NCI-H1092 (cell line): ENCODE measurements at places on chromosomes 2 and 18.

- DNase-seq = no peak
Measured at GRCh38 chr2:46313063-46313462, 15.9 kb downstream of the EPAS1 start.

DNA sequence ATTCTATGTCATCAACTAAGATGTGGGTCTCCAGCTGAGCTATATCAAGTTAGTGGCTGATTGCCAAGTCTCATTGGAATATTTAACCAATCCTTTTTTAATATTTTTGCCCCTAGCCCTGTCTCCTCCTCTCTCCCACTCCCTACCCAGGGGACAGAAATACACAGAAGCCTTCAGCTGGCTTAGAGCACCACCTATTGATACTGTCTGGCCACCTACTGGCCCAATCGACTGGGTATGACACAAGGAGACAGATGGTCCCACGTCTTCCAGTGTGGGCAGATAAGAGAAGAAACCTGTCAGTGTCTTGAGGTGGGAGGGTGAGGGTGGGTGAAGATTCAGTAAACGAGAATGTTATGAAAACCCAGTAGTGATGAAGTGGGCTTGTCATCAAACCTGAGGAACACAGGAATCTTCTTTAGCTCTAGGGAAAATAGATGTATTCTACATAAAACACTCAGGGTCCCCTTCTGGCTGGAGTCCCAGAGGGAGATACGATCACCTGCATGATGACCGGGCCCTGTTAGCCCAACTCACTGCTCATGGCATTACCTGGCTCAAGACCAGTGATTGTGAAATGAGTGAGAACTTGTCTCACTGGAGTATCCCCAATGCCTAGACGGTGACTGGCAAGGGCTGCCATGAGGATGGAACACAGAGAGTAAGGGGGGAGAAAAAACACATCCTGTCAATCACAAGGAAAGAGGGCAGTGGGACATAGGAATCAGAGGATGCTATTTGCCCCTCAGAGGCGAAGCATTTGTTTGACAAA, 26.7 kb downstream of the POLR1A start:
- DNase-seq = peak; percentile 19

GRCh38 chr2:109085912-109086742, 42.9 kb upstream of the SH3RF3 start:
- DNase-seq = no peak

GRCh38 chr2:8860239-8860638, 22.8 kb upstream of the KIDINS220 start:
- DNase-seq = no peak

GRCh38 chr2:22907330-22907729, 477.6 kb upstream of the KLHL29 start:
- no peak for DNase-seq

GRCh38 chr2:224847961-224848850, 132.0 kb upstream of the CCDC195 start:
- peak; percentile 21 for DNase-seq

- DNase-seq = no peak
Measured at GRCh38 chr2:25617948-25618646, 55.3 kb downstream of the DTNB start.

GRCh38 chr2:106095478-106096298, 98.4 kb downstream of the UXS1 start:
- DNase-seq = no peak

GRCh38 chr18:13237073-13237472, 18.5 kb downstream of the LDLRAD4 start:
- no peak for DNase-seq

- DNase-seq = peak; percentile 57
Measured at GRCh38 chr18:61893309-61893970, 633 bp upstream of the RNF152 start.

DNA sequence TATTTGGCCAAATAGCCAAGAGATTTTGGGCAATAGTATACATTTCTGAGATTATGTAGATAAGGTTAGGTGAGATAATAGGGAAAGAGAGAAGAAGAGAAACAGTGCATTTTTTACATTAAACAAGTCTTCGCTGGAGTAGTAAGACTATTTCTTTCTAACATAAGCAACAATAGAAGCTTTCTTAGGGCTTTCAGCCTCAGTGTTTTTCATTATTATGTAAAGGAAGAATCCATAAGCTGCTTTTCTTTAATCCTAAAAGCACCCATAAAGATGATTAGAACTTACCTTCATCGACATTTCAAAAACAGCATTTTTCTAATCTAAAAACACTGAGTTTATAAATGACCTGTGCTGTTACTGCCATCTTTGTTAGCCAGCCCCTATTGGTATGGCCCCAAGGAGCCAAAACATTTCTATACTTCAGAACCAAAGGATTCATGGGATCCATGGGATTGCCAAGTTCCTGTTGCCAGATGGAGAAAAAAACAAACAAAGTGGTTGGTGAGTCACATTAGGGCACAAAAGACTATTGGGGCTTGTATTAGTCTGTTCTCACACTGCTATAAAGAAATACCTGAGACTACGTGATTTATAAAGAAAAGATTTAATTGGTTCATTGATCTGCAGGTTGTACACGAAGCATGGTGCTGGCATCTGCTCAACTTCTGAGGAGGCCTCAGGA, 88.2 kb downstream of the SCG2 start:
- no peak for DNase-seq

DNA sequence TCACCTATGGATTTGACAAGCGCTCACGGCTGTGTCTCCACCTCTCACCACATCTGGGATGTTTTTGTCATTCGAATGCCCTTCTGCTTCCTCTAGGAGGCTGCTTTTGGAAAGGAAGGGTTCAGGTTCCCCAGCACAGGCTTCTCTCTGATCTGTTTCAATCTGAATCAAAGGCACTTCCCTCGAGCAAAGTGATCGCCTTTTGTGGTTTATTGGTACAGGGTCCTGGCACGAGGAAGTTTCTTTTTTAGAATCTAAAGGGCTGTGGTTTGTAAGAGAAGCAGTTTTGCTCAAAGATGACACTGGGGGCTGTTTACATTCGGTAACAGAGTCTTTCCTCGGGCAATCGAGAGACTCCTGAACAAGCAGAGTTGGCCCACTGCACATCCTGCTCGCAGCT, 145.0 kb downstream of the DAW1 start:
- DNase-seq = no peak

GRCh38 chr2:120053891-120054290, 41.0 kb downstream of the EPB41L5 start:
- no peak for DNase-seq

DNA sequence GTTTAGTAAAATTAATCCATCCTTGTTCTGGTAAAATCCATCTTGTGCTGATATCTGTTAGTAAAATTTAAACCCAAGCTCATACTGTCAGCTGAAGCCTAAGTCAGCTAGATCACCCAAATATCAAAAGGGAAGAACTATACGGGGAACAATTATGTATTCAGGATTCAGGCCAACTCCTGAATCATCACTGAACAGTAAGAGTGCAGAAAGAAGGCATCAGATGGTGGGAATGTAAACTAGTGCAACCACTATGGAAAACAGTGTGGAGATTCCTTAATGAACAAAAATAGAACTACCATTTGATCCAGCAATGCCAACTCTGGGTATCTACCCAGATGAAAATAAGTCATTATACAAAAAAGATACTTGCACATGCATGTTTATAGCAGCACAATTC, 81.8 kb downstream of the RAPGEF4 start:
- DNase-seq = no peak

DNA sequence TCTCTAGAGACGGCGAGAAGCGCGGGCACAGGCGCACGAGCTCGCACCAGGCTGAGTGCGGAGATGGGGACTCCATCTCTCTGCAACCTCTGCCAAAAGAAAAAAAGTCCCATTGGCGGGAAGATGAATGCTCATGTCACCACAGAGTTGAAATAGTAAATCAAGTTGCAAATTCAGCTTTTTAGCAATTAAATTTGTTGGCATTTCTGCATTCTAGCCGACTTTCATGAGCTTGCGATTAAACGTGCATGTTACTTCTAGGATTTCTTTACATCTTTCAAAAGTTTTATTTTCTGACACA, 588 bp downstream of the CHAC2 start:
- DNase-seq = peak; percentile 15

GRCh38 chr18:40375837-40376236, 1579.2 kb upstream of the PIK3C3 start:
- DNase-seq = no peak

- DNase-seq = no peak
Measured at GRCh38 chr2:47810850-47811249, 27.9 kb downstream of the MSH6 start.

DNA sequence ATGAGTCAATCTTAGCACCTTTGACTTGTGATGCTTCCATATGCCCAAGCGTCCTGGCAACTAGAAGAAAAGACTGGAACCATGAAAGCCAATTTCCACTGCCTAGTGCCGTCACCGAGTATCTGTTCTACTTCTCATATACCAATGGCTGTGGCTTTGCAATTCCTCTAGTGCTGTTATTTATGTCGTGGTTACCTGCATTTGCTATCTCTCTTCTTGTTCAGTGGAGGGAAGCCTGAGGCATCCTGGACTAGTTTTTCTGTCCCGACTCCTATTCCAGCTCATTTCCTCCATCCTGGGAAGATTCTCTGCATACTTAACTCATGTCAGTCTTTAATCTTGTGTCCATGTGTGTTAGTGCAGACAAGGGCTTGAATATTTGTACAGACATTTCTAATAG, 117.9 kb downstream of the FEZ2 start:
- DNase-seq = no peak

- no peak for DNase-seq
Measured at GRCh38 chr2:159851941-159852340, 53.9 kb upstream of the CD302 start.

DNA sequence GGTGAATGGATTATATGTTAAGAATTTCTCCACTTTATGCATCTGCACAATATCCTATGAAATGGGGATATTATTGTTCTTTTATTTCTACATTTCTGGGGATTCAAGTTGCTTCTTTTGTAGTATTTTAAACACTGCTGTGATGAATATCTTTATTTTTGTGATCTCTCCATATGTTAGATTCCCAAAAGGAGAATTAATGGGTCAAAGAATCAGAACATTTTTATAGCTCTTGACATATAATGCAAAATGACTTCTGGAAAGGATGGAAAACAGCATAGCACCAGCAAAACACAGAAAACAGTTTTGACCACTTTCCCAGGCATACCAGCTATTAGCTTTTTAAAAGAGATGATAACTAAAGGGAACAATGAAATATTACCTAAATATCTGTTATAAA, 135.5 kb downstream of the NCKAP5 start:
- no peak for DNase-seq

DNA sequence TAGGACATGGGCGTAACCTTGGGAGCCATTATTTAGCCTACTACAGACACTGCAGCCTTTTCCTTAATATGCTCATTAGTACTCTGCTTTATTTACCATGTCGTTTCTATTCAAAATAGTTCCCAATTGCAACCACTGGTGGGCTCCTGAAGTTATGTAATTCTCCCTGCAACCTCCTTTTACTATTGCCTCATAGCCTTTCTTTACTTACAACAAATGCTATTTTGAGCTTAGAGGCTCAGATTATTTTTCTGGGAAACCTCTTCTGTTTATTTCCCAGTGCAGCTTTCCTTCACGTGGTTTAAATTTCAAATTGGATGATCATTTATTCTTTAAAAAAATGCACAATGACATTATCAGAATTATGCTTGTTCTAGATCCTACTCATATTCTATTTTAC, 492.3 kb upstream of the TMEFF2 start:
- no peak for DNase-seq

DNA sequence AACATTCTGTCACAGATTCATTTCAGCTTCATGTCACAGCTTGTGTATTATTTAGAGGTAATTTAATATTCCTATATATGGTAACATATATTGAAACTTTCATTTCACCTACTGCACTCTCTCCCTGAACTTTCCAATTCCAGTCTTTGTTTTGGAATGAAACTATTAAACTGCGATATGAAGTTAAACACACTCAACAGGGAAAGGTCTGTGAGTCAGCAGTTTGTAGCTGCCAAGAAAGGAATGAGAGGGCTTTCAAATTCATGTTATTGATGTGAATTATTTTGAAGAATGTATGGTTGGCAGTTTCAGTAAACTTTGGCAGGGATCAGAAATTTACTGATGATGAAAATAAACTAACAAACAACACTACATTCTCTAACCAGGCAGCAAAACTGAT, 148.3 kb downstream of the HNMT start:
- DNase-seq = no peak

- DNase-seq = no peak
Measured at GRCh38 chr2:218631837-218632236, 24.1 kb downstream of the PLCD4 start.

- DNase-seq = peak; percentile 7
Measured at GRCh38 chr2:136917411-136917881, 152.1 kb downstream of the THSD7B start.

- DNase-seq = no peak
Measured at GRCh38 chr2:129191530-129191929, 787.9 kb upstream of the RAB6C start.

DNA sequence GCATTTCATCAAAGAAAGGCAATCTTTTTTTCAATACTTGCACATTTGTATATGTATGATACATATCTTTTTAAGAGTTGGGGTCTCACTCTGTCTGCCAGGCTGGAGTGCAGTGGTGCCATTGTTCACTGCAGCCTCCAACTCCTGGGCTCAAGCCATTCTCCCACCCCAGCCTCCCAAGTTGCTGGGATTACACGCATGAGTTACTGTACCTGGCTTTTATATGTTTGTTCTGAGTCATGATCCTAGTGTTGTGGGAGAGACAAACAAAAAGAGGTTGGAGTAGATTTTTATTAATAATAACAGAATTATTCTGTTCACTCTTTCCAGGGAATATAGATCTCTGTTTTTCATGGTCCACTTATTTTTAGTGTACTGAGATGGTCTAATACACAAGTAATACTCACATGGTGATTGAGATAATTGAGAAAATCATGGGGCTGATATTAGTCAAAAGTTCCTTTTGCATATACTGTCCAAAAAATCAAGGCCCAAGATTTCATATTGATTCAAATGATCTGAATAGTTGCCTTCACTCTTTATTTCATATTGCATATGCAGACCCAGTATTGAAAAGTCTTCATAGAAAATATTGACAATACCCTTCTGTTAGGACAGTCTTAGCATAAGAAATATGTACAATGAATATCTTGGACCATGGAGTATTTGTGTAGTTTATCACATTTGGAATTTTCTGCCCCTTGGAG, 138.3 kb downstream of the FMNL2 start:
- DNase-seq = no peak

DNA sequence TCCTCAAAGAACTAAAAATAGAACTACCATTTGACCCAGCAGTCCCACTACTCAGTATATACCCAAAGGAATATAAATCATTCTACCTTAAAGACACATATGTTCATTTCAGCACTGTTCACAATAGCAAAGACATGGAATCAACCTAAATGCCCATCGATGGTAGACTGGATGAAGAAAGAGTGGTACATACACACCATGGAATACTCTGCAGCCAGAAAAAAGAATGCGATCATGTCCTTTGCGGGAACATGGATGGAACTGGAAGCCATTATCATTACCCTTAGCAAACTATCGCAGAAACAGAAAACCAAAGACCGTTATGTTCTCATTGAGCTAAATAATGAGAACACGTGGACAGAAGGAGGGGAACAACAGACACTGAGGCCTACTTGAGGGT, 44.5 kb downstream of the TWSG1 start:
- no peak for DNase-seq
